Activated CD4-positive, alpha-beta T cell treated with anti-CD3 and anti-CD28 coated beads, Interleukin-2, amount 10 ng/mL, durations not matched to agents 24 days and 14 days (primary cell): ENCODE measurements at places on chromosomes 6 and 20. TPM values are rescaled to one million over a fixed set of nuclear protein-coding genes. Genes with fewer than 3 reads are reported as not detected.

LAMA2 gene
- 0.47 and 0.64 TPM in 2 replicates for total RNA-seq

DNA sequence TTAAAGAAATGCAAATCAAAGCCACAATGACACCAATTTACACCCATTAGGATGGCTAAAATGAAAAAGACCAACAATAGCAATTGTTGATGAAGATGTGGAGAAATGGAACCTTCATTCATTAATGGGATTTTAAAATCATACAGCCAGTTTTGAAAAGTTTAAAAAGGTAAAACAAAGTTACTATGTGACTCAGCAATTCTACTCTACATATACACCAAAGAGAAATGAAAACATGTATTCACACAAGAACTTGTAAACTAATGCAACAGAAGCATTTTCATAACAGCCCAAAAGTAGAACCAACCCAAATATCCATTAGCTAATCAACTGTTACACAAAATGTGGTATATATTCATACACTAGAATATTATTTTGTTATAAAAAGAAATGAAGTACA, 75.7 kb downstream of the PDSS2 start:
- H3K4me1 ChIP-seq: no peaks in the 10 kb centered on the region
- no peak overlapping the region for H3K27ac ChIP-seq
- no peak overlapping the region for H3K4me3 ChIP-seq
- H3K36me3 ChIP-seq: peaks cover 3% of the 10 kb centered on the region
- H3K27me3 ChIP-seq: no peaks in the 10 kb centered on the region
- no peak for DNase-seq

- peaks cover 2% of the 10 kb centered on the region for H3K27me3 ChIP-seq
- H3K4me3 ChIP-seq: no peak overlapping the region
- H3K27ac ChIP-seq: no peak overlapping the region
- H3K36me3 ChIP-seq: no peaks in the 10 kb centered on the region
- H3K4me1 ChIP-seq: no peaks in the 10 kb centered on the region
- DNase-seq: no peak
Measured at GRCh38 chr6:131470534-131470933, 102.5 kb upstream of the ARG1 start.

DNA sequence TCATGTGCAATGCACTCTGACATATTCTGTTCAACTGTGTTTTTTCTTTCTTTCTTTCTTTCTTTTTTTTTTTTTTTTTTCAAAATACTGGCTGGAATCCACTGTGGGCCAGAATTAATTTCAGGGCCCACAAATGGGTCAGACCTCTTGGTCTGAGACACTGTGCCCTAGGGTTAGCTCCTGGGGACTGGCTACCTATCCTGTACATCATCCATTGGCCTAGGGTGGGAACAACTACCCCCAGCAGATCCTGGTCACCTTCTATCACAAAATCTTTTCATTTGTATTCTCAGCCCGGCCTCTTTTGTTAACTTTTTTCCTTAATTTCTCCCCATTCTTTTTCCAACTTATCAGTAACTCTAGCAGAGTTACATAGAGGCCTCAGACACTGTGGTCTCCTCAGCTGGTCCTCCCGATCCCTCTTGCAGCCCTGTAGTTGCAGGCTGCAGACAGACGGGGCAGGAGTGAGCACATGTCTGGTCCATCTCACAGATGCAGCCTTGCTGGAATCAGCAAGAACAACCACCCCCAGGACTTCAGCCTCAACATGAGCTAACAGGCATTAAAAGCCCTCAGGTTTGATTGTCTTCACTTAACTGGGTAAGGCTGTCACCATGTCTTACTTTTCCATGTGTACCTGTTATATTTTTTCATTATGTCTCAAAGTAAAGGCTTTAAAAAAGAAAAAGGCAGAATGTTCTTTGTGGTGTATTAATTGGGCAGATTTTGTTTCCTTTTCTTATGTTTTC, 41.3 kb downstream of the TXLNB start:
- no peaks in the 10 kb centered on the region for H3K36me3 ChIP-seq
- peak overlapping the region; percentile 70 for H3K4me3 ChIP-seq
- no peaks in the 10 kb centered on the region for H3K27me3 ChIP-seq
- peaks cover 43% of the 10 kb centered on the region for H3K4me1 ChIP-seq
- peak; percentile 86 for DNase-seq

DNA sequence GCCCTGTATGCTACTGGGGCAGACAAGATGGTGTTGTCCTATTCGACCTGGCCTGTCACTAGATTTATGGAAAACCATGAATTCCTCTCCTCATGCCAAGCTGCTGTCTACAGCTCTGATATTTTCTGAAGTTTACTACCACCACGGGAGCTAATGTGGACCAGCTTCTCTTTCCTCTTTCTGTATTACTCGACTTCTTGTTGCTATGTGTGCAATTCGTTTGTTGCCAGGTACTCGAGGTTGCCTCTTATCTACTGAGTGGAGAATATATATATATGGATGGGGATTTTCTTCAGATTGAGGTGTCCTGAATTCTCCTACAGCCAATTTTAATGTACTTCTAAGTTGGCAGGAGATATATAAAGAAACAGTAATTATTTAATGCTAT, 34.7 kb downstream of the MAN1A1 start:
- peak overlapping the region; percentile 98 for H3K27ac ChIP-seq
- DNase-seq: no peak
- peaks cover 66% of the 10 kb centered on the region for H3K4me1 ChIP-seq
- H3K27me3 ChIP-seq: no peaks in the 10 kb centered on the region

DNA sequence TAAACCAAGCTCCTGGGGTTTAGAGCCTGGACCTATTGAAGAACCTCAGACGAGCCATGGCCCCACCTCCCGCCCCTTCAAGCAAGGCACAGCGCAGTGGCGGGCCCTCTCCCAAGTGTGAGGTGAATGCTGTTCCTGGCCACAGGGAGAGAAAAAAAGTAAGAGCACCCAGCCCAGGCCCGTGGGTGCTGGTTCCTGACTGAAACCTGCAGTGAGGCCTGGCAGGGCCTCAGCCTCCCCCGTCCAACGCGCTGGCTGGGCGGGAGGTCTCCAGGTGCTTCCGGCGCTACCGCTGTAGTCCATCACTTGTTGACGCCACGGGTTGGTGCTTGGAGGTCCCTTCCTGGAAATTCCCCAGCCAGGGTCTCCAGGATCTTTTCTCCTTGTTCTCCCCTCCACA, 5.5 kb upstream of the FAM83C start:
- H3K4me3 ChIP-seq: no peak overlapping the region
- no peak overlapping the region for H3K27ac ChIP-seq

- peaks cover 38% of the 10 kb centered on the region for H3K36me3 ChIP-seq
- no peaks in the 10 kb centered on the region for H3K27me3 ChIP-seq
- DNase-seq: peak; percentile 99
Measured at GRCh38 chr6:89081423-89082322, 1.1 kb downstream of the PNRC1 start.
